Activated CD4-positive, alpha-beta T cell treated with anti-CD3 and anti-CD28 coated beads, Interleukin-2, amount 50 U/mL, for 48 hours (primary cell): ENCODE measurements at places on chromosomes 5 and 9.

- no peak for DNase-seq
Measured at GRCh38 chr5:58215364-58215763, 244.5 kb downstream of the PLK2 start.

DNA sequence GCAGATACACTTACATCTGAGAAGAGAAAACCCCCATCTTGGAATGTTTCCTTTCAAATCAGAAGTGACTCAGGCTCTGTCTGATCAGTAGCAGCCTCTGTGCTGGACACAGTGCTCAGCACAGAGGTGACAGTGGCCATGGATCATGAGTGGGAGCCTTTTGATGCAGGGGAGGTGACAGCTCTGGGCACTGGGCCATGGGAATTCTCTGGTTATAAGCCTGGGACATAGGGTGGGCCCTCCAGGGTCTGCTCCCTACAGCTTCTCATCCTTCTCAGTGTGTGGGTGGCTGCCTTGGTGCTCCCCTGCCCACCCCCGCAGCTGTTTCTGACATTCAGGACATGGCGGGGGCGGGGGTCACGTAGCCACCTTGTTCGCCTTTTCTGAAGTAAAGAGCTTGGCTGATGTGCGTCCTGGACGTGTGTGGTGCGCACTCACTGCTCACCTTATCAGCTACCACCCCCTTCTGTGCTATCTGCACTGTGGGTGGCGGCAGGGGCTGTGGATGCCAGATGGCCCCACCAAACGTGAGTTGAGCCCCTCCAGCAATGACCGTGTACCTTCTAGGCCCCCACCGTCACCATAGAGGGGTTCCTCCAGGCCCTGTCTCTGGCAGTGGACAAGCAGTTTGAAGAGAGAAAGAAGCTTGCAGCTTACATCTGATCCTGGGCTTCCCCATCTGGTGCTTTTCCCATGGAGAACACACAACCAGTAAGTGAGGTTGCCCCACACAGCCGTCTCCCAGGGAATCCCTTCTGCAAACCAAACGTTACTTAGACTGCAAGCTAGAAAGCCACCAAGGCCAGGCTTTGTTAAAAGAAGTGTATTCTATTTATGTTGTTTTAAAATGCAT lies 24.0 kb downstream of the TRIP13 start:
- no peak for DNase-seq

- no peak for DNase-seq
Measured at GRCh38 chr9:37293664-37294524, 128.6 kb upstream of the GRHPR start.

DNA sequence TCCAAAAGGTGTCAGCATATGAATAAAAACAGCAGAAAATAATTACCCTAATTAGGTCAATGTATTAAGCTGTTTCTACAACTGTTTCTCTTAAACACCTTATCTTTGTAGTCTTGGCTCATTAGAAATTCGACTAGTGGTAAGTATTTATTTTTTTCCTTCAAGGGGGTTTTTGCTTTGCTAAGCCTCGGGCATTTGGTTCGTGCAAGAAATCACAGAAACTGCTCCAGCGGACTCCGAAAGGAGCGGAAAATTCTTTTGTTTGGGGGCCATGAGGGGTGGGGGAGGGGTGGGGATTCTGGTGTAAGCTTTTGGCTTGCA lies 757 bp downstream of the ZBED3 start:
- DNase-seq = no peak

DNA sequence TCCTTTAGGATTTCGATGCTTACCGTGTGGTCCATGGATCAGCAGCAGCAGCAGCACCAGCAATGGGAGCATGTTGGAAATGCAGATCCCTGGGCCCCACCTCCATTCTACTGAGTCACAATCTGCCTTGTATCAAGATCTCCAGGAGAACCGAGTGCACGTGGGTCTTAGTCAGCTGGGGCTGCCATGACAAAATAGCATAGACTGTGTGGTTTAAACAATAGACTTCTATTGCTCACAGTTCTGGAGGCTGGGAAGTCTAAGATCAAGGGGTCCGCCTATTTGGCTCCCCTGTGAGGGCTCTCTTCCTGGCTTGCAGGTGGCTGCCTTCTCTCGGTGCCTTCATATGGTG lies 1.3 kb upstream of the PROP1 start:
- DNase-seq = no peak
